ENCODE measurements at places on chromosomes 2 and 18. TPM values are rescaled to one million over a fixed set of nuclear protein-coding genes. Genes with fewer than 3 reads are reported as not detected.

DNA sequence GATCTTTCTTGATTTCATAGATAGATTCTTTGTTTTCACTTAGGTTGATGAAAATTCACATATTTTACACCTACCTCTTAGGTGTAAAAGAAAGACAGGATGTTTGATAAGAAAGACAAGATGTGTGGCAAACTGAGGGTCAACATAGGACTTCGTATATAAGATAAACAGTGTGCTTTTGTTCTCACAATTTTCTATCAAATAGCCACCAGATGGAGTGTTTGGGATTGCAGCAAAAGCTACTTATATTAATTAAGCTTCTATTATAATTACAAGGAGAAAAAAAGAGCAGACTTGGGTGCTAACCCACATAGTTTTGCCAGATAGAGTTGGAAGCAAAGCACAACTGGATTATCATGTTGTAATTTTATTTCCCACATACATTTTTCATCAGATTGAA is 232.9 kb downstream of the CDH7 start:
- no peak for DNase-seq

- peak; percentile 71 for DNase-seq
Observed at GRCh38 chr2:222561817-222562645, 93.9 kb downstream of the FARSB start.

DNA sequence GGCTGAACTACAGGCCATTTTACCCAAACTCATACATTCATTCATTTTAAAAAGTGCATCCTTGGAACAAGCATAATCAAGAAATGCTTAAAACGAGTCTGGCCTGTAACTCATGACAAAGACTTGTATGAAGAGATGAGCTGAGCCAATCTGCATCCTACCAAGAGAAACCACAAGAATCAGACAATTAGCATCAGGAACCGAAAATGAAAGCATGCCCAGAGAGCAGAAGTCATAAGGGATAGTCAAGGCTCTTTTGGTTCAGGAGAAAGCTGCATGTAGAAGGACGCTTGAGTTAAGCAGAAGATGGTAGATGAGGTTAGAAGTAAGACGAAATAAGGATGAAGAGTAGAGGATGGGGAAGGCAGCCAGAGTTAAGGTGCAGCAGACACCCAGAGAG is 137.0 kb upstream of the CTNNA2 start:
- no peak for DNase-seq

DNA sequence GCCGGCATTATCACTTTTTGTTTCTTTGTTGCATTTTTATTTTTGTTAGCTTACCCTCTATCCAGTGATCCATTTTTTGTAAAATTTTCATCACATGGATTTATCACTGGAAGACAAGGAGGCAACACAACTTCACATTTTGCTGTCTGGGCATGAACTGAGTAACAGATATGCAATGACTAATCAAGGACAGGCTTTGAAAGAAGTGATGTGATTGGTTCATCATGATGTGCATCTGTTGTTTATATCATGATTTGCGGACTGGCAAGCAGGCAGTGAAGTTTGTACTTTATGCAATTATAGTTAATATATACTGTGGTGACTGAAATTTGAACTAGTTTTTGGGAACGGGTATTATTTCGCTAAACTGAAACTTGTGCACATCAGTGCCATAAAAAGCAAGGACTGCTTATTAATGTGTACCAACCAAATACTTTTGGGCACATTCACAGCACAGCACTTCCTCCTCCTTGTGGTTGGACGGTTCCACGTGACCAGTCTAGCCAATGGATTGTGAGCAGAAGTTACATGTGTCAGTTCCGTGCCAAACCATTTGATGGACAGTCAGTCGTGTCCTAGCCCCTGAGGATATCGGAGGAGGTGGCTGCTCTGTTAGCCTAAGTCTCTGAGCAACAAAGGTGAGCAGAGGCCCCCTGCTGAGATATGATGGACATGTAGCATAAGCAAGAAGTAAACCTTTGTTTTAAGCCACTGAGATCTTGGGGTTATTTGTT is 201.4 kb upstream of the SIX2 start:
- no peak for DNase-seq

The KCNS3 gene
- total RNA-seq, result 2.9 TPM

The MSTN gene
- 0.72 TPM for total RNA-seq

The LIMS3 gene
- total RNA-seq, result not detected
